HS-5 (cell line): ENCODE measurements at places on chromosomes 5 and 9.

- DNase-seq: no peak
Observed at GRCh38 chr5:43101491-43101890, 19.2 kb upstream of the ZNF131 start.

DNA sequence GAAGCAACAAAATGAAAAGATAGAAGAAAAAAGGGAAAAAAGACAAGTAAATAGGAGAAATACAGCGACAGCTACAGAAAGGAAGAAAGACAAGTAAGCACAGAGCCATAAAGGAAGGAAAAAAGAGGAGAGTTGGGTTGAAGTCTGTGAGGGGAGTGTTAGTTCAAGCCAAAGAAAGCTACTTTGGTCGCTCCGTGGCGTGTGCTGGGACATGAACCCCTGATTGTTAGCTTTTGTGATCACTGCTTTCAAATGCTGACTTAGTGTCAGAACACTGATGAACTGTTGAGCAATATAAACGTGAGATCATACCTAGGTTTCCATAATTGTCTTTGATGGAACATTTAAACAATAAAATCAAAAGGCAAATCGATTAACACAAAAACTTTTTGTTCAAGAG, 370.1 kb downstream of the TMEM161B start:
- no peak for DNase-seq

DNA sequence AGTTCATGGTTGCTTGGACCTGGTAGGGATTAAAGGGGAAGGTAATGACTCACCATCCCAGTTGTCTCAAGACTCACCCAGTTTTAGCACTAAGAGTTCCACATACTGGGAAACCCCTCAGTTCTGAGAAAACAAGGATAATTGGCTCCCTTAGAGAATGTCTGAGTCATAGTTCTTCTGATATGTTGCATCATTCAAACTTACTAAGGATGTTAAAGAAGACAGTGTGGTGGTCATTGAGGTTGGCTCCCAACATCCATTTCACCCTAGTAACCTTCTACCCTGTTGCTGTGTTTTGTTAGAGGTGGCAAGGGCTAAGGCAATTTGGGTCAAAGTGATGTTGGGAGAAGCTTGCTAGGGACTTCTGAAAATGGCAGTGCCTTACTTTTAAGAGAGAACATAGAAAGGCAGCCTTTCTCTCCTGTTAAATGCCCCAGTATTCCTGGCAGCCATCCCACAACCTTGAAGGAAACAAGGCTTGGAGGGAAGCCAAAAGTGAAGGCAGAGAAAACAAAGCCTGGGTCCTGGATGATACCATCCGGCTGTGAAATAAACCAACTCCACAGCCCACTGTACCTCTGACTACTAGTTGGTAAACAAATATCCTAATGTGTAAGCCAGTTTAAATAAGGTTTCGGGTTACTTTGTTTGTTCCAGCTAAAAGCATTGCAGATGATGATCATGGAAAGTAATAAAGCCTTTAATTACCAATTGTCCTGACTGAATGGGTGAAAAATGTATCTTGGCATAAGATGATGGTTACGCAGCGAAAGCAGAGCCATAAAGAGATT, 80.4 kb upstream of the ADAMTSL1 start:
- DNase-seq: peak; percentile 90

- no peak for DNase-seq
Observed at GRCh38 chr9:32589083-32589723, 16.2 kb upstream of the NDUFB6 start.

- no peak for DNase-seq
Observed at GRCh38 chr9:114884787-114885452, 45.5 kb downstream of the TNFSF8 start.

GRCh38 chr5:345404-346195, 24.1 kb downstream of the AHRR start:
- no peak for DNase-seq
